ENCODE measurements at places on chromosomes 7 and 10. TPM values are rescaled to one million over a fixed set of nuclear protein-coding genes. Genes with fewer than 3 reads are reported as not detected.

GRCh38 chr7:139695588-139695987 is 82.2 kb downstream of the HIPK2 start:
- H3K4me1 ChIP-seq: no peaks in the 10 kb centered on the region
- H3K27ac ChIP-seq: no peak overlapping the region
- DNase-seq: no peak
- H3K36me3 ChIP-seq: no peaks in the 10 kb centered on the region
- H3K4me3 ChIP-seq: no peak overlapping the region
- H3K27me3 ChIP-seq: no peaks in the 10 kb centered on the region

DNA sequence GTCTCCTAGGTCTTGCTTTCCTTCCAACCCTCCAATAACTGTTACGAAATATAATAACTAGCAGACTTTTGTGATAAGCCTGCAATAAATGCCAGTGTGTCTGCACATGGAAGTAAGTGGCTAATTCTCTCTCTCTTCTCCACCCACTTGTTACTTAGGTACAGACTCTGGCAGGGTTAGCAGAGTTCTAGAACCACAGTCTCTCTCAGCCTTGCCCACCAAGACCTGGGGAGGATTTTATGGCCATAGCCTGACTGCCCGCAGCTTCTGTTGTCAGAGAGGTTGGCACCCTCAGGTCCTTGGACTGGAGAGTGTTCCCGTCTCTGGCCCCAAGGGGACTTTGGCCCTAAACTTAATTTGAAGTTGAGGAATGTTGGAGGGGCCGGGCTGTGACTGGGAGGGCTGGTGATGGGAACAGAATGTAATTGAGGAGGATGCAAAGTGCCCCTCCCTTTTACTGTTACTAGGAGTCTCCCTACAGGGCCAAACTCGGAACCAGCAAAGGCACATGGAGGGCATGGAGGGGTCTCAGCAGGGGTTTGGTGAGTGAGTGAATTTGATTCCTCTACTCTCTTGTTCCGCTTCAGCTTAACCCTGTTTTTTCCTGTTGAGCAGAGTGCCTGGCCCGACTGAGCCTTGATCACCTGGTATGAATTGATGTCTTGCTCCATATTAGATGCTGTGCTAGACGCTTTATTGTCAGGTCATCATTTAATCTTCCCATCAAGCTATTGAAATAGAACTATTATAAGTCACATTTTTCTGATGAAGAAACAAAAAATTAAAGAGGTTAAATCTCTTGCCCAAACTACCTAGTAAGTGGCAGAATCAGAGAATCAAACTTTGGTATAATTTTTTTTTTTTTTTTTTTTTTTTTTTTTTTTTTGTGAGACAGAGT is 37.0 kb upstream of the LCOR start:
- no peaks in the 10 kb centered on the region for H3K36me3 ChIP-seq
- H3K27ac ChIP-seq: no peak overlapping the region
- no peaks in the 10 kb centered on the region for H3K27me3 ChIP-seq
- no peak overlapping the region for H3K4me3 ChIP-seq
- no peak for DNase-seq
- H3K4me1 ChIP-seq: no peaks in the 10 kb centered on the region

GRCh38 chr7:123645516-123645915 is 10.2 kb upstream of the LMOD2 start:
- no peaks in the 10 kb centered on the region for H3K27me3 ChIP-seq
- H3K36me3 ChIP-seq: no peaks in the 10 kb centered on the region
- no peak for DNase-seq
- no peak overlapping the region for H3K4me3 ChIP-seq
- no peak overlapping the region for H3K27ac ChIP-seq

Gene TAF5
- 2.5 TPM for total RNA-seq

DNA sequence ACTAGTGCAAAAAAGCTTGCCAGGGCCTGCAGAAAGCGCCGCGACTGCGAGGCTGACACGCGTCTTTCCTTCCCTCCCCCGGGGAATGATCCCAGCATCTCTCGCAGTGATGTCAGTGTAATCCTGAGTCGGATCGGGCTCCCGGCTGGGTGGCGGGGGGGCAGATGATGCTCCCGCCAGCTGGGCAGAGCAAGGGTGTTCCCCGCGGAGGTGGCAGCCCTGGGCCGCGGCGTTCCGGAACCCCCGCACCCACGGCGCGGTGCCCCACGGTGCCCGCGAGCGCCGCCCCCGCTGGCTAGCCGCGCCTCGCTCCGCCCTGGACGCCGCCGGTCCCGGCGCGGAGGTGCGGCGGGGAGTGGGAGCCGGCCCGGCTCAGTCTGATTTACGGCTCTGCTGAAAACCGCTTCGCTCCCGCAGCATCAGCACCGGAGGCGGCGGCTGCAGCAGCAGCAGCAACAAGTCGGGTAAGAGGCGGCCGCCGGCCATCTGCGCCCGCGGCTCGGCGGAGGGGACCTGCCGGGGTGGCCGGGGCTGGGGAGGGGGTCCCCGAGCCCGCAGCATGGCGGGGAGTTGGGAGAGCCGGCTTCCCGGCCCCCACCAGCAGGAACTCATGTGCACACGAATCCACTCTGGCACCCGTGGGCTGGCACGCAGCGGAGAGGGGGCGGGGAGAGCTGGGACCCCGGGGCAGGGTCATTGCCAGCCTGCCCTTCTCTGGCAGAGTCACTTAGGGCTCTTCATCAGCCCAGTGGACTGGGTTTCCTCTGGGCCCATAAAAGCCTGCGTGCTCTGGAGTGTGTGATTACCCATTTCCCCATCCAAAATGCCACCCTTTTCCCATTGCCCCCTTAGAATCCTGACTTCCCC is at the start of gene ZNF365:
TSS of gene ZNF365 (plus strand) at position 375 of the 867 bp plus-strand sequence. CDS start 1,825 bp downstream, outside the sequence.
- H3K4me3 ChIP-seq: peak within 1 kb of the TSS; percentile 71
- no peaks in the 10 kb centered on the region for H3K27me3 ChIP-seq
- peak within 1 kb of the TSS; percentile 62 for H3K27ac ChIP-seq
- H3K4me1 ChIP-seq: peaks cover 14% of the 10 kb centered on the region

Gene CALHM3
- not detected for total RNA-seq

- H3K4me1 ChIP-seq: no peaks in the 10 kb centered on the region
- H3K27me3 ChIP-seq: no peaks in the 10 kb centered on the region
- DNase-seq: no peak
- H3K27ac ChIP-seq: no peak overlapping the region
Observed at GRCh38 chr10:83343676-83344075, 795.6 kb upstream of the GHITM start.

- peaks cover 49% of the 10 kb centered on the region for H3K36me3 ChIP-seq
- peaks cover 21% of the 10 kb centered on the region for H3K4me1 ChIP-seq
- H3K27ac ChIP-seq: peak overlapping the region; percentile 85
- DNase-seq: peak; percentile 43
Observed at GRCh38 chr10:102643336-102644065, 778 bp upstream of the TRIM8 start.

Gene DRGX
- not detected for total RNA-seq

DNA sequence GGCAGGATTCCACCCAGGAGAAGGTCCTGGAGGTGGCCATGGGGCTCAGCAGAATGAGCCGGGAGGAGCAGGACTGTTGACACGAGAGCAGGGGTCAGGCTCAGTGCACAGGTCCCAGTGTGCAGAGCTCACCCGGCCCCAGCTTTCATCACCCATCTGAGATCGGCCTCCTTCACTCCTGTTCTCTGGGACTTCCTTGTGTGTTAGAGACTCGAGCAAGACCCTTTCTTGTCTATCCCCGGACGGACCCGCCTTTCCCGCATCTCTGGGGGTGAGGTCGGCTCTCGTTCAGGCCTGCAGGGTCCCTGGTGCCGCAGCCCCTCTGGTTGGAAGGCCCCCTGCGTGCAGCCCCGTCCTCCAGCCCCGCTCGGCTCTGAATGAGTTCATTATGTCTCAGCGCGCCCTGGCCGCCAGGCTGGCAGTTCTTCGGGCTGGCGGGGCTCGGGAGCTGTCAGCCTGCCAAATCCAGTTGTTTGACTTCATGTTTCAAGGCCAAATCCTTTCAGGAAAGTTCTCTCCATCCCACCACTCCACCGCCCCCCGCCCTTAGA is 127.9 kb downstream of the LHPP start:
- no peaks in the 10 kb centered on the region for H3K4me1 ChIP-seq
- peaks cover 28% of the 10 kb centered on the region for H3K27me3 ChIP-seq
- DNase-seq: peak; percentile 12
- peak overlapping the region; percentile 40 for H3K4me3 ChIP-seq
- no peak overlapping the region for H3K27ac ChIP-seq
- no peaks in the 10 kb centered on the region for H3K36me3 ChIP-seq

Gene HERPUD2
- total RNA-seq: 42.7 TPM

Gene PRKG1
- total RNA-seq: 0.21 TPM

- H3K36me3 ChIP-seq: no peaks in the 10 kb centered on the region
- no peak for DNase-seq
- no peaks in the 10 kb centered on the region for H3K27me3 ChIP-seq
- no peak overlapping the region for H3K27ac ChIP-seq
Observed at GRCh38 chr10:82643601-82644000, 768.6 kb downstream of the NRG3 start.

Gene LRRC18
- total RNA-seq: not detected

- H3K4me3 ChIP-seq: peak overlapping the region; percentile 28
- peaks cover 23% of the 10 kb centered on the region for H3K36me3 ChIP-seq
- DNase-seq: peak; percentile 42
- H3K27ac ChIP-seq: peak overlapping the region; percentile 62
- H3K4me1 ChIP-seq: peaks cover 65% of the 10 kb centered on the region
Observed at GRCh38 chr10:29635711-29636144, 957 bp upstream of the SVIL start.

DNA sequence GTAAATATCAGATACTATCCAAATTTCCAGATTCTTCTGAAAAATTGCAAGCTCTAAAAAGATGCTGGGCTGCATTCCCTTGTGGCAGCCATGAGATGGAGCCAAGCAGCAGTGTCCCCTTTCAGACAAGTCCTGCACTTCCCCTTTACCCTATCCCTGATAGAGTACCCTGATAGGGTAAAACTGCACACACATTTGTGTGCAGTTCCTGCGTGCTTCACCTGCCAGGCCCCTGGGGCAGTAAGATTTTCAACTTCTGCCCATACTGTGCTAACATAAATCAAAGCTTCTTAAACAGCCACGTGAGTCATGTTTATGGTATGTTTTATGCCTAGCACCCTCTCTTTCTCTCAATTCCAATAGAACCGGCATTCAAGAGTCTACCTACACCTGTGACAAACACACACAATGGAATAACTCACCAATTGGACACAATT is 52.2 kb downstream of the IFIT5 start:
- no peak overlapping the region for H3K4me3 ChIP-seq
- peaks cover 48% of the 10 kb centered on the region for H3K4me1 ChIP-seq
- peak; percentile 51 for DNase-seq
- no peaks in the 10 kb centered on the region for H3K36me3 ChIP-seq
- no peaks in the 10 kb centered on the region for H3K27me3 ChIP-seq
- peak overlapping the region; percentile 54 for H3K27ac ChIP-seq

DNA sequence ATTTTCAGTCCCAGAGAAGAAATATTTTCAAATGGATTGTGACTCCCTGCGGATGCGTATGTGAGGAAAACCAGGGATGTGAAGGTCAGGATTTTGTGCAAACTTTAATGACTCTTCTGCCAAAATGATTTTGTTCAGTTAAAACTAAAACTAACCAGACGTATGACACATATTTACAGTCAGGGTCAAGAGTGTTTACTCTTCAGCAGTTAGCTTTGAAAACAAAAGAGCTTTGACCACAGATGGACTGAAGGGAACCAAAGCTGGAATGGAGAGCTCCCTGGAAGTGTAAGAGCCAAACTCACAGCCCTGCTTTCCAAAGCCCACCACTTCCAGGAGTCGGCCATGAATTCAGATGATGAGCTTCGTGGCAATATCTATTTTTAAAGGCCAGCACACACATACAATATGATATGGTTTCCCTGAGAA is 15.5 kb downstream of the SVIL start:
- peak overlapping the region; percentile 92 for H3K27ac ChIP-seq
- H3K27me3 ChIP-seq: no peaks in the 10 kb centered on the region
- peaks cover 41% of the 10 kb centered on the region for H3K36me3 ChIP-seq
- DNase-seq: no peak
- peak overlapping the region; percentile 66 for H3K4me3 ChIP-seq

GRCh38 chr7:28807396-28807994 is 150.6 kb downstream of the TRIL start:
- no peak for DNase-seq
- no peaks in the 10 kb centered on the region for H3K4me1 ChIP-seq
- H3K4me3 ChIP-seq: no peak overlapping the region
- H3K27ac ChIP-seq: no peak overlapping the region
- H3K27me3 ChIP-seq: no peaks in the 10 kb centered on the region
- H3K36me3 ChIP-seq: peaks cover 4% of the 10 kb centered on the region

Gene HSPB1
- total RNA-seq: 72.7 TPM

GRCh38 chr10:98404571-98405359 is 10.2 kb downstream of the PYROXD2 start:
- no peak for DNase-seq
- H3K27me3 ChIP-seq: no peaks in the 10 kb centered on the region
- no peak overlapping the region for H3K4me3 ChIP-seq
- no peaks in the 10 kb centered on the region for H3K36me3 ChIP-seq

- H3K36me3 ChIP-seq: no peaks in the 10 kb centered on the region
- no peak overlapping the region for H3K27ac ChIP-seq
Observed at GRCh38 chr7:107661081-107661864, 645 bp downstream of the SLC26A4 start.

DNA sequence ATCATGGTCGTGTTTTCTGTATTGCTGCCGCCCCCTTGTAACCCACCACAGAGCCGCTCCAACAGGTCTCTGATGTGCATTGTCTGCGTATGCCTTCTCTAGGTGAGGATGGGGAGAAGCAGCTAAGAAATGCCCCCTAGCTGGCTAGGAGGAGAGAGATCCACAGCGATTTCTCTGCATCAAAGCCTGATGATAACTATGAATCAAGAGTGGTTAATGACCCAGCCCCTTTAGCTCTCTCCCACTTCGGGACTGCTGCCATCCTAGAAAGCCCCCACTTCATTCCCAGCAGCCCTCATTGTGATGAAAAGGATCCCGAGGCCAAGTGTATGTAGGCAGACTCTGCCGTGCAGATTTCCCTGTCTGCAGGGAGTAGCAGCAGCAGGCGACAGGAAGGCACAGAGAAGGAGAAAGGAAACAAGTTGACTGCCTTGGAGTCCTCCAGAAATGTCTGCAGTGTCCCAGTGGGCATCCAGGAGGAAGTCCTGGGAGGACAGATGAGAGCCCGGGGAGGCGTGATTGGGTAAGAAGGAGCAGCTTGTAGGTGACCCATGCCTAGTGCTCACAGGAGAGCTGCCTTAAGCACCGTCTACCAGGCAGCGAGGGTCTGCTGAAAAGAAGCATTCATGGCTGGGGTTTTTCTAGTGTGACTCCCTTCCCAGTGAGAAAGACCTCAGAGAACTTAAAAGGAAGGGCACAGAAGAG is 2.9 kb downstream of the PLXNA4 start:
- H3K4me1 ChIP-seq: no peaks in the 10 kb centered on the region
- H3K4me3 ChIP-seq: no peak overlapping the region
- H3K36me3 ChIP-seq: no peaks in the 10 kb centered on the region
- DNase-seq: no peak
- H3K27me3 ChIP-seq: peaks cover 92% of the 10 kb centered on the region

All from Calu3 (cell line).